AG08396 (cell line): ENCODE measurements at places on chromosomes 4 and X.

DNA sequence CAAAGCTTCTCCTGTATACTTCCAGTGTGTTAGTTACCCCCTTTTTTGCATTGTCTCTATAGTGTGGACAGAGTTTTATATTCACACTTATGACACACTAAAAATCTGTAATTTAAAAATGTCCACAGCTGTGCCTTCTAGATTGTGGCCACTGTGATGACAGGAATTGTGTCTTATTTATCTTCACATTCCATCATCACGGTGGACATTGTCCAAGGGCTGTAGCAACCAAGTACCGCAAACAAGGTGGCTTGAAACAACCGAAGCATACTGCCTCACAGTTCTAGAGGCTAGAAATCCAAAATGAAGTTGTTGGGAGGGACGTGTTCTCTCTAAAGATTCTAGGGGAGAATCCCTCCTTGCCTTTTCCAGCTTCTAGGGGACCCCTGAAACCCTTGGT, 32.3 kb downstream of the CHRNA9 start:
- DNase-seq = no peak

DNA sequence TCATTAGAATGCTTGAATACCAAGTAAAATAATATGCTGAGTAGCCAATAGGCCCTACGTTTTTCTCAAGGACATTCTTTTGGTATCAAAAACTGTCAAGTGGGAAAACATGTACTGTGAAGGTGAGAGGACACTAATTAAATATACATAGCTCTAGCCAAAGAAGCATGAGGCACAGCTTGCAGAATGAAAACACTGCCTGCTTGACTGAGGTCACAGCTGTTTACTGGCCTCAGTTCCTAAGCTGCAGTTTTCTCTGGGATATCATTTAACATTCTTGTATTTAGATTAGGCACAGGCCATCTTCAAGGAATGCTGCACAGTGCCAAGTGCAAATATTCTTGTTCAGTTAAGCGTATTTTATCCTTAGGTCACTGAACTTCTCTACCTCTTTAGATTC, 78.6 kb downstream of the NAP1L3 start:
- DNase-seq = no peak

- DNase-seq = peak; percentile 52
These were observed 97.9 kb downstream of the ARHGEF9 start for GRCh38 chrX:63686878-63687714.

- no peak for DNase-seq
These were observed 585.3 kb upstream of the ATOH1 start for GRCh38 chr4:93243262-93243661.

GRCh38 chr4:5660185-5660584, 48.2 kb downstream of the EVC2 start:
- DNase-seq = peak; percentile 23

GRCh38 chrX:130704053-130705038, 198.7 kb downstream of the ENOX2 start:
- peak; percentile 9 for DNase-seq

DNA sequence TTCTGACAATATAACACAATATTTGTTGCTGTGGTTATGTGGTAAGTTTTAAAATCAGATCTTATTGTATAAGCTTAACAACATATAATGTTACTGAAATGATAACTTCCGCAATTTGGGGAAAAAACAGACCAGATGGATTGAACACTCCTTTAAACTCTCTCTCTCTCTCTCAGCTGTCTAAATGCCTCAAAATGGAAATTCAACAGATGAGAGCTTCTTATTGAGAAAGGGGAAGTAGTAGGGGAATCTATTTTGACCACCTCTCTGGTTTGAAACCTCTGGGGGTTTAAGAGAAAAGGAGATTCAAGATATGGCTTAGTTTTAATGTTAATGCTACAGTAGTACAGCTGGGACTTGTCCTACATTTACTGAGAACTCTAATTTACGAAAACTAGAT, 40.3 kb downstream of the DMD start:
- DNase-seq = no peak

DNA sequence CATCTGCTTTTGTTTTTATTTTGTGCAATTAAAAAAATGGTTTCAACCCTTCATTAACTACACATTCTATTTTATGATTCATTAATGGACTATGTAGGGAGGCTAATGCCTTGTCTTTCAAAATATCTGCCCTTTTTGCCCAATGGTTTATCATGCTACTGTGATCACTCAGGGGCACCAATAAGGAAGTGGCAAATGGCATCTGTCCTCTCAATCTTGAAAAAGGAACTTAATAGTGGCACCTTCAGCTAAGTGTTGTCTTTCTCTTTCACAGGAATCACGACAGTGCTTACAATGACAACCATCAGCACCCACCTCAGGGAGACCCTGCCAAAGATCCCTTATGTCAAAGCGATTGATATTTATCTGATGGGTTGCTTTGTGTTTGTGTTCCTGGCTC, 57.1 kb downstream of the COMMD8 start:
- DNase-seq = no peak

DNA sequence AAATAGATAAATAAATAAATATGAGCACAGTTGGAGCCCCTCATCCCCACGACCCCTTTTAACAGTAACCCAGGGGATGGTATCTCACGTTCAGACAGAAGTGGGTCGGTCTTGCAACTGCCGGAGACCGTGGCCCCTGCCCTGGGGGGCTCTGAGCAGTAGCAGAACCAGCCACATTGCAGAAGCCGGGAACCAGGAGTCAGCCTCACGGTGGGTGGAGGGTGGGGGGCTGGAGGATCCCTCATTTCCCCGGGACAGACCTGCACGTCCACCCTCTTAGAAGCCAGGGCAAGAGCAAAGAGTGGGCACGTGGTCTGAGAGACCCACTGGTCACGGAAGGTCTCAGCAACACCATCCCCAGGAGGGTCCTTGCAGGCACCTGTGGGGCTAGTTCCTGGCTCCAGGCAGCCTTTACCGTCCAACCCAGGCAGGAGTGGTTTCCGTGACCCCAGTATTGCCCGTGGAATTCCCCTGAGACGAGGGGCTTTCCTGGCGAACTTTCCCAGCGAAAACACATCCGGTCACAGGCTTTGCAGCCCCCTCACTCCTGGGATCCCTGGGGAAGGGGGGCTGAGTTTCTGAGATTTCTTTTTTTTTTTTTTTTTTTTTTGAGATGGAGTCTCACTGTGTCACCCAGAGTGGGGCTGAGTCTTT, 8.8 kb upstream of the IL3RA start:
- DNase-seq = peak; percentile 1

DNA sequence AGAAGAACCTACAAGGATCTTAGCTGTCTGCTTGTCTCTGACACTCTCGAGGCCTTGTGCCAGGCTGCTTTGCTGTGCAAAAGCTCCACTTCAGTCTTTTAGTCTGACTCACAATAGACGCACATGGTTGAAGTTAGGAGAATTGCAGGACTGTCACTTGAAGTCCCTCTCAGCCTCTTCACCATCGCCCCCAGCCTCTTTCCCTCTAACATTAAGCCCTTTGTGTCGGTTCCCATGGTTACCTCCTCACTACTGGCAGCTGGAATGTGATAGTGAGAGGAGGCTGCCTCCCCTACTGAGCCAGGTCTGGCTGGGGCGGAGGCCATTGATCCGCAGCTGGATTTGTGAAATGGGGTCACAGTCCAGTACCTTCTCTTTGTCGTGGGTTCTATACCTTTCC, 201.8 kb downstream of the SOWAHB start:
- peak; percentile 35 for DNase-seq

- DNase-seq = no peak
These were observed 395.2 kb downstream of the SPOCK3 start for GRCh38 chr4:166838975-166839614.

- no peak for DNase-seq
These were observed 183.4 kb upstream of the ATOH1 start for GRCh38 chr4:93645120-93645519.

DNA sequence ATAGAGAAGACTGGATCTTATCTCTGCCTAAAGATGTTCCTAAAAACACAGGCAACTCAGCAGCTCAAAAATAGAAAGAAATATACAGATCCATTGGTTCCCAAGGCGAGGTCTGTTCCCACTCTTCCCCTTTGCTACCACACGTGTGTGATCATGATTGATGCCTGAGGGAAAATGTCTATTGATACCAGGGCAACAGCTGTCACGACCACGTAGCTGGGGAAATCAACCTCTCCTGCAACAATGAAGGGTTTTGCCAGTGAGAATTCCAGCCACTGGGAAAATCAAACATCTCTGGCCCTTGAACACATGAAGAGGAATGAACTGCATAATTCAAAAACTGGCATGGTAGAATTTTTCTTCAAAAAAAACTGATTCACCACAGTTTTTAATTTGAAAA, 131.0 kb upstream of the MAP3K15 start:
- DNase-seq = no peak

GRCh38 chr4:182448281-182449151, 205.3 kb downstream of the TENM3 start:
- DNase-seq = peak; percentile 96

- no peak for DNase-seq
These were observed 30.4 kb upstream of the PAGE1 start for GRCh38 chrX:49725923-49726904.

DNA sequence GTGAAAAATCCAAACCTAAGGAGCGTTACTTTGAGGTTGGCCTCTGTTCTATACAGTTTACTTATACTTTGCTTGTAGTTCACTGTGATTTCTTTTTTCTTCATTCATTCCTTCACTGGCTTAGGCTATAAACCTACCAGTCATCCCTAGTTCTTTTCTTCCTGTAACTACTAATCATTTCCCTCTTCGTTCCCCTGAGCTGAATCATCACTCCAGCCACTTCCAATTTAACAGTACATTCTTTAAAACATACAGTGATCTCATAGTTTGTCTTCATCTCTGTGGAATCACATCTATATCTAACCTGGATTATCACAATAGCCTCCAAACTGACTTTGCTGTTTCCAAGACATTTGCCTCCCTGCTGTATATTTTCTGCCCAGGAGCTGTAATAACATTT, 25.2 kb upstream of the NPFFR2 start:
- peak; percentile 31 for DNase-seq

DNA sequence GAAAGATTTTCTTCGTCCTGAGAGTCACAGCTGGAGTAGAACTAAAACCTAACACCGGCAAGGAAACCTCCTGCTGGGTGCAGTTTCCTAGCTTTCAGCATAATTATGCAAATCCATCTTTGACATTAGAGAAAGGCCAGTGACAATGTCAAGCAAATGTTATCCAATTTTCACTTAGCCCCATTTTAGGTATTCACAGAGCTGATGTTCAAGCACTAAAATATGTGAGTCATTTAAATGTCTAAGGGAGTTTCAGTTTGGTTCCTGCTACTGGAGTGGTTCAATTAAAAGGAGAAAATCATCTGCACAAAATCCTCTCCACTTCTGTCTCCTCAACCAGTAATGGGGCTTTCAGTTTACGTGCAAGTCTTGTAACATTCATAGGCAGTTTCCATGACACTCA, 37.1 kb upstream of the AMOT start:
- DNase-seq = no peak

DNA sequence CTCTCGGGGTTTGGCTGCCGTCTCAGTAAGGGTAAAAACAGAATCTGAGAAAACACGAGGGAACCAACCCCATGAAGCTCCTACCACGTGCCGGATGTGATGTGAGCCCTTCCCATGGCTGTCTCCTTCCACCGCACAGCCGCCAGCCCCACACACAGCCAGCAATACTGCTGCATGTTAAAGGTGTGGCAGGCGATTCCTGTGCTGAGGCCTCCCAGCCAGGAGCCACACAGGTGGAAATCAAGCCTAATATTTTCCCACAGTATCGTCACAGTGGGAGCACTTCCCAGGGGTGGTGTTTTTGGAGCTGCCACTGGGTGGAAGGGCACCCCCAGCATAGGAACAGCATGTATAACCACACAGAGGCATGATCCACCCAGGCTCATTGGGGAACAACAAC, 77.5 kb downstream of the SLC2A9 start:
- DNase-seq = no peak

- DNase-seq = no peak
These were observed 640.7 kb upstream of the AGA start for GRCh38 chr4:178082906-178083305.
